ENCODE measurements at places on chromosomes 12 and 14.

- peak; percentile 63 for DNase-seq
Observed at GRCh38 chr12:64083285-64084210, 138.5 kb downstream of the KICS2 start.

- DNase-seq = no peak
Observed at GRCh38 chr12:80761838-80762237, 45.1 kb downstream of the MYF5 start.

DNA sequence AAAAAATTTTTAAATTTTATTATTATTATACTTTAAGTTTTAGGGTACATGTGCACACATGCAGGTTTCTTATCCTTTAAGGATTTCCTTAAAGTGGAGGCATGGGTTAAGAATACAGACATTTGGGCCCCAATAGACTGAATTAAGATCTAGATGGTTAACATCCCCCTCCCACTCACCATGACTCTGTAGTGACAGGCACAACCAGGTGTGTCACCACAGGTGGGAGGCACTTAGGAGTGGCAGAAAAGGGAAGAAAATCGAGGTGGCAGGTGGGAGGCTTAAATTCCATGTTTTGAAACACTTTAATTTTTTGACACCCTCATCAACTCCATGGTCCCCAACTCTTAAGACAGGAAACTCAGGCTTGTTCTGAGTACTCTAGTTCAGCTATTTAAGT is 37.6 kb upstream of the GRIP1 start:
- DNase-seq = no peak

DNA sequence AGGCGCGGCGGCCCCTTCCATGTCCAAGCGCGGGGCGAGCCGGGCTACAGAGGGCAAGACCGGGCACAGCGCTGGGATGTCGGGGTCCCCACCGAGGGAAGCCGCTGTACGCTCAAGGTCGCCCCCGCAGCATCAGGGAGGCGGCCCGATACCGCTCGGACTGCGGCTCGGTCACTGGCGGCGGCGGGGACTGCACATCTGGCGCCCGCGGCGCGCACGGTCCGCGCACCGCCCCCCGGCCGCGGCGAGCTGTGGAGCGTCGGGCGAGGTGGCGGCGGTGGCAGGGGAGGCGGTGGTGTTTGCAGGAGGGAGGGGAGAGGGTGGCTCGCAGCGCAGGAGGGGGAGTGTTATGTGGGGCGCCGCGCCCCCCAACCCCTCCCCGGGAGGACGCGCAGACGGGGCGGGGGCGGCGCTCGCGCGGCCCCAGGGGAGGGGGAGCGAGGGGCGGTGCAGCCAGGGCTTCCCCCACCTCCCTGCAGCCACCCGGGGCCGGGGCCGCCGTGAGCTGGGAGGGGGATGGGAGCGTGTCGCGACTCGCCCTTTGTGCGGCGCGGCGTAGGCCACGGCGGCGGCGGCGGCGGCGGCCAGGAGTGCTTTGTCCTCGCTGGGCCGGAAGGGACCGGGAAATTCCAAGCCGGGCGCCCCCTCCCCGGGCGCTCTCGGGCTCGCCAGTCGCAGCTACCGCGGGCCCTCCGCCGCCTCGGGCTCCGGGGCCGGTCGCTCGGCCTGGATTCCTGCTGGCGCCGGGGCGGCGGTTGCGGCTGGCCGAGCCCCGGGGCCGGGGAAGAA is at the start of gene NUAK1:
Gene NUAK1 (minus strand): TSS at position 322 of the 789 bp plus-strand sequence. CDS start 301 bp downstream, at position 21.
- DNase-seq = no peak

- no peak for DNase-seq
Observed at GRCh38 chr14:93135399-93135798, 19.7 kb upstream of the ITPK1 start.

GRCh38 chr14:54709444-54709843 is 142.5 kb downstream of the SAMD4A start:
- DNase-seq = no peak

All from DMS 273 treated with DMSO at 0.1 percent for 48 hours (cell line).